ENCODE measurements at places on chromosomes 1 and 21.
A peak's percentile ranks its signal among the peaks of the same experiment; 100 is the strongest.

GRCh38 chr1:226781937-226782609, 43.0 kb upstream of the ITPKB start:
- DNase-seq: no peak

DNA sequence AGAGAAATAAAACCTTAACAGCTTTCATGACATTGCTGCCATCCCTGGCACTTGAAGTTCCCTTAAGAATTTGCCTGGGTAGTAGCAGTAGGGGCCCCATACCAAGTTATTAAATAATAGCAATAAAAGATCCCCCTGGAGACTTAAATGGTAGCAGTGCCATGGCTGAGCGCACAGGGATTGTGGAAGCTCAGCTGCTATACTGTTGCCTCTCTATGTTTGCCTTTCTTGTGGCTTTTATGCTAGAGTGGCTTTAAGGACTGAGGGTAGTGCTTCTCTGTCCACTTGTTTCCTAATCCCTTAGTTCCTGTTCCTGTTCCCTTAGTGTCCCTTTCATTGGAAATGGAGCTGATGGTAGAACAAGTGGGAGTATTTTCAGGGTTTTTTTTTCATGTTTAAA, 42.1 kb downstream of the NCF2 start:
- DNase-seq: no peak

- DNase-seq: no peak
Measured at GRCh38 chr21:17726047-17726829, 92.9 kb downstream of the C21orf91 start.

- DNase-seq: no peak
Measured at GRCh38 chr1:192158181-192158580, at the start of gene RGS18. RGS18 (plus strand) TSS chr1:192158462; CDS start chr1:192158638, 176 bp downstream.

DNA sequence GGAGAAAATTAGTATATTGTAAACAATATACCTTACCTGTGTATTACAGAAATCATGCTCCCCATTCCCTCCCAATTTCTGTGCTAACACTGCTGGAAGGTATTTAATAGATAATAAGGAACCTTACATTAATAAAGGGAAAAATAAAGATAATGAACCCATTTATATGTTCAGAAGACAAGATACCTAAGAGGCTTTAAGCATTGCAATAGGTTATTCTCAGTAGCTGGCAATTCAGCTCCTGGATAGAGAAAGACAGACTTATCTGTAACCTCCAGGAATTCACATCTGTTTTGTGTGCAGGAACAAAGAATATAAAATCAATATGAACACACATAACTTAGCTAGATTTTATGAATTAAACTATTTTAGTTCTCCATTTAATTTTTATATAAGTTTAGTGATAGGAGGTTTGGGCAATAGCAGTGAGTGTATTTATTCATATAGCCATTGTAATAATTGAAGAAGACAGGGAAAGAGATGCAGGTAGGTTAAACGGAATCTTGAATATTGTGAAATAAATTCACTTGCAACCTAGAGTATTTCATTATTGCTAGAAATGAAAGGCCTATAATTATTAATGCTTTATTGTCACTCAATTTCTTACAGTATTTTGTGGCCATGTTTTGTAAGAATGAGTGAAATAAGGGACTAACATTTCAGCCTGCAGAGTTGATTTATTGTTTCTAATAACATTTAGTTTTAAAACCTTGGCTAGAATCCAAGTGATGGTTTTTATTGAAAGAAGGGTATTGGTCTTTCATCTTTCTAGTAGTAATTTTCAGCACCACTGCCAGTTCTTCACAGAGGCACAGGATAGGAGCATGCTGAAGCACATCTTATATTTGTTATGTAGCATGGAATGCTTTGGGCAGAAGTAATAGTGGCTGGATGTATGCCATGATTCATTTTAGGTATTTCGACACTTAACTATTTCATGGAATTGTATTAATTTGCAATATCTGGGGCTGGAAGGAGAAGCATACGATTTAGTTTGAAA, 1.5 kb downstream of the XPR1 start:
- no peak for DNase-seq

GRCh38 chr1:22826604-22827580, 116.3 kb downstream of the EPHB2 start:
- DNase-seq: no peak

GRCh38 chr1:9296850-9297249, 4.2 kb downstream of the SPSB1 start:
- no peak for DNase-seq

DNA sequence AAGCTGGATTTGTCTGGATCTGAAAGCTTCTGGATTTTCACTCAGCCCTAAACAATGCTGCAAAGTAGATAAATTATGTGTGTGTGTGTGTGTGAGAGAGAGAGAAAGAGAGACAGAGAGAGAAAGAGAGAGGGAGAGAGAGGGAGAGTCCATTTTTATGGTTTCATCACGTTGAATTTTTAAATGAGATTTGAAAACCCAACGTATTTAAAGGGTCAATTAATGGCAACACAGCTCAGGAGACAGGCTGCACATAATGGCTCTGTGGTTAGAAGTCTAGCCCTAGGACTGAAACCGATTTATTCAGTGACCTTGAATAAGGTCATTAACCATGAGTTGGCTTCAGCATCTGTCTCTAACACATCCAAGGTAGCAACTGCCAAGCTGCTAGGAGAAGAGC, 35.3 kb upstream of the FMN2 start:
- no peak for DNase-seq

DNA sequence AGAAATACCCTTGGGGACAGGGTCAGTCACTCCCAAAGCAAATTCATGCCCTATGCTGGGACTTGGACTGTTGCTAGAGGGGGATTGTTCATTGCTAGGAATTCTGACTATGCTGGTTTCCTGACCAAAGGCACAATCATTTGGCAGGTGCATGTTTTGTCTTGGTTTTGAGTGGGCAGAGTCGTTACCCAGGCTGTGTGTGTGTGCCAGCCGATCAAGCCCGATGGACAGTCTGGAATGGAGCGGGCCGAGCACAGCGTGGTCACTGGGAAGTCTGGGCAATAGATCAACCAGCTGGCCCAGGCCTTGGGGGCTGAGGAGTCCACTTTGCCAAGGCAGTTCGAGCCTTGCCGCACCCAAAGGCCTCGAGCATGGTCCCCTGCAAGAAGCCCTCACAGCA, 60.9 kb downstream of the HTR6 start:
- no peak for DNase-seq

DNA sequence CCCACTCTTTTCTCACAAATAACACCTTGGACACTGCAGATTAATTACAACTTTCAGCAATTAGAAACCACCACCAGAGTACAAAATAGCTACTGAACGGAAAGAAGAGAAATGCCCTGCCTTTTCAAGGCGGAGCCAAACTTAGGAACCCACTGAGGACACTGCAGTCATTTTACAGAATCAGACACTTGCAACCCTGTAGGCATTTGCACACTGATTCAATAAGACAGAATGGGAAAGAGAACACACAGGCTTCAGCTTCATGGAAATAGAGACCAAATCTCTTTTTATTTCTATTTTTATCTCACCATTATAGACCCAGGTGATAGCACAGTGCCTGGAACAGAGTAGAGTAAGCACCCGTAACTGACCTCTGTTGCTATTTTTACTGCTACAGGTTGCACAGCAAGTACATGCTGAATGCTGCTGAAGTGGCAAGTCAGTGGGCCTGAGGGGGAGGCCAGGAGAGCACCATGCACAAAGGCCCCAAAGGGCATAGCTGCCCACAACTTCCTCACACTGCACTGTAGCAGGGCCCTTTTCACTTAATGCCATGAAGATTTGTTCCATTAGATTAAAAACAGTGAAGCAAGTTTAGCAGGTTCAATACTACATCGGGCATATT, 50.7 kb upstream of the EDARADD start:
- no peak for DNase-seq

DNA sequence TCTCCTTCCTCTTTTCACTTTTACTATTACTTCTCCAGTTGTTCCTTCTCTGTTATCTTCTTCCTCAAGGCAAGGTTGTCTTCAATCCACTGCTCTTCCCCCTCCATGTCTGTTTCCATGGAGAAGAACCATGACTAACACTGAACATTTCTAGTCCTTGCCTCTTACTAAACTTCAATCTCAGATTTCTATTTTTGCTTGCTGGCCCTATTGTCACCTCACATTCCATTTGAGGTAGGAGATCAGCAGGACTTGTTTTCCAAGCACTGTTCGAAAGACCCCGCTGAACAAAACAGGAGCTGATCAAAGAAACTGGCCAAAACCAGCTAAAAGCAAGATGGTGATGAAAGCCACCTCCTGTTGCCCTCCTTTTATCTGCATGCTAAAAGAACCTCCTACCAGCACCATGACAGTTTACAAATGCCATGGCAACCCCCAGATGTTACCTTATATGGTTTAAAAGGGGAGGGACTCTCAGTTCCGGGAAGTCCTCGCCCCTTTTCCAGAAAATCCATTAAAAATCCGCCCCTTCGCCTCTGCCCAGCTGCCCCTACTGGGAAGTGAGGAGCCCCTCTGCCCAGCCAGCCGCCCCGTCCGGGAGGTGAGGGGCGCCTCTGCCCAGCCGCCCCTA, 22.6 kb downstream of the GON4L start:
- no peak for DNase-seq

DNA sequence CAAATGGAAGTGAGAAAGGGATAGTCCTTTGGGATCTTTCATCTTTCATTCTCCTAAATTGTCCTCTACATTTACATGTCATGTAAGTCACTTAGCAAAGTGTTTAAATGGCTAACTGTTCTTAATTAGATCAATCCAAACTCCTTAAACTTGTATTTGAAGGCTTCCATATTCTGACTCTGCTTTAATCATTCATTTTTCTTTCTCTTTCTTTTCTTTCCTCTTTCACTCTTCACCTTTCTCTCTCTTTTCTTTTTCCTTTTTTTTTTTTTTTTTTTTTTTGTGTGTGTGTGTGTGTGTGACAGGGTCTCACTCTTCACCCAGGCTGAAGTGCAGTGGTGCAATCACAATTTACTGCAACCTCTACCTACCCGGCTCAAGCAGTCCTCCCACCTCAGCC, 71.7 kb downstream of the RPS27 start:
- DNase-seq: no peak

- DNase-seq: no peak
Measured at GRCh38 chr1:9294405-9294773, 1.7 kb downstream of the SPSB1 start.

DNA sequence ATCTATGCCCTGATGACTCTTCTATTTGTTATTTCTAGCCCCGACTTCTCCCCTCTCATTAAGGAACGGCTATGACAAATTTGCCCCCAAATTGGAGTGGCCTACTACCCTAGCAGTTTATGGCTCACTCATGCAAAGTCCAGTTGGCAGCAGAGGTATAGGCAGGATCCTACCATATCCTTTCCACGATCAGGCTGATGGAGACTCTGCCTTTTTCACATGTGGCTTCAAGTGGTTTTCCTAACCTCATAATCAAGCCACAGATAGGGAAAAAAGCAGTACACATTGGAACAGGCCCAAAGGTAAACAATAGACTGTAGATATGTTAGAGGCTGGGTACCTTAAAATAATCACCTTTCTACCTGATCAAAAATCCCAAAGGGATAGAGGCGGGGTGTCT, 292.5 kb downstream of the NCAM2 start:
- DNase-seq: no peak

DNA sequence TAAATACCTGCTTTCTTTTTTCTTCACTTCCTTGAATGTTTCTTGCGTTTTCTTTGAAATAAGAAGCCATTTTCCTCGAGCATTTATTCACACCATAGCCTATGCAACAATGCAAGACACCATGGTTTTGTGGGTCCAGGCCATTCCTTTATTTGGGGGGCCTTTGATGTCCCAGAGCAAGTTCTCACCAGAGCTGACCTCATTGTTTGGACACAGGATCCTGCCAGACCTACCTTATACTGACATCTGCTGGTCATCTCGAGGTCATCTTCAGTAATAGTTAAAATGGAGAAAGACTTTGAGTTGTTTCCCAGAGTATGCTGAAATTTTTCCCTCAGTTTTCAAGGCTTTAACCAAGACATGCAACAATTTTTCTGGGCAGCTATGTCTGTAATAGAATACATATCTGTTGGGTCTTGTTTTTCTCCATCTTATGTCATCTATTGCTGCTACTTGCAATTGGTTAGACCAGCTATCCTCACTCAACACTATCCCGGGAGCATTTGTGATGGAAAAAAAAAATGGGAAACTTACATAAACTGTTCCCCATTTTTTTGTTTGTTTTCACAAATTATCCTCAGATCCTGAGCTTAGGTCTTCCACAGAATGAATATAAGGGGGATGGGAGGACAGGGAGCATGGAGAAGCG, 34.0 kb upstream of the BACE2 start:
- peak; percentile 64 for DNase-seq

DNA sequence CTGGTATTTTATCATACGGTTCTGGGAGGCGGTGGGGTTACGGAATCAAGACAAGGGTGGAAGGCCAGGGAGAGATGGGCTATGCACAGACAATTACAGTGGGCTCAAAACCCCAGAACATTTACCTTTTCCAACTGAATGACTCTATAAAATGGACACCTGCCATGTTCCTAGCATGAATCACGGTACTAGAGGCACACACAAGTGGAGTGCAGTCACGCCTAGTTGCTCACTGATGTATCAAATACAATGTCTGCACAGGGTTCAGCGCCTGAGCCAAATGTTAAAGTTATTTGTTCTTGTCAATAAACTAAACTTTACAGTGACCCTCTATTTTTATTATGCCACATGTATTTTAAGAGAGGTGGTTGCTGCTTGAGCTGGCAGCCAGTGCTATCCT, 121.4 kb downstream of the ATG4C start:
- no peak for DNase-seq

DNA sequence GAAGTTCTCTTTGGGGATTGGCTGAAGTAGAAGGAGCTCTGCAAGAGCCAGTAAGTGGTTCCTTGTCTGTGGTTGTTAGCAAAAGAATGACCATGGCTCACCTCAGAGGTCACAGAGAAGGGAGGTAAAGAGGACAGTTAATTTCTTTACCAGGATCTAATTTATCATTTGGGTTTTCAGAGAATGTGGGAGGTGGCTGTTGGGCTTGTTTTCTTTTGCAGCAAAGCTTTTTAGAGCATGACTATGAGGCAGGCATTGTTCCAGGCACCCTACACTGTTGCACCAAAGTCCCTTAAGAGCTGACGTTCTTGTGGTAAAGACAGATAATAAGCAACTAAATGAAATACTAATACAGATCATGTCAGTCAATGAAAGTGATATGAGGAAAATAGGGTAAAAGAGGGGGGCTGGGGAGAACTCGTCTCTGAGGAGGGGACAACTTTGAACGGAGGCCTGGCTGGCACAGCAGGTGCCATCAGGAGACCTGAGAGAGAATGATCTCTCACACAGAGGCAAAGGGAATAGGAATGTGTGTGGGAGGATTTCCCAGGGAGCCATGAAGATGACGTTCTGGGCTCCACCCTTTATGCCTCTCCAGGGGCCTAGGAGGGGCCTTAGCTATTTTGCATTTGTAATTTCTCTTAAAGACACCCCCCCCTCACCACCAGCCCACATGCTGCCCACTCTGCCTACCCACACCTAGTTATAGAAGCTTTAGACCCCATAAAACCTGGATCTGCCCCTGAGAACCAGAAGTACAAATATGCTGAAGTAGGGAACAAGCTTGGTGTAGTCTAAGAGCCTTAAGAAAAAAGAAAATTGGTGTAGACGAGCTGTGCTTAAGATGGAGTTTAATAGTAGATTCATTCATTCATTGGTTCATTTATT, 177.5 kb downstream of the ROR1 start:
- DNase-seq: no peak
